Renal cortex interstitium (tissue), 15 donors: ENCODE measurements at places on chromosomes 3 and 15.

DNA sequence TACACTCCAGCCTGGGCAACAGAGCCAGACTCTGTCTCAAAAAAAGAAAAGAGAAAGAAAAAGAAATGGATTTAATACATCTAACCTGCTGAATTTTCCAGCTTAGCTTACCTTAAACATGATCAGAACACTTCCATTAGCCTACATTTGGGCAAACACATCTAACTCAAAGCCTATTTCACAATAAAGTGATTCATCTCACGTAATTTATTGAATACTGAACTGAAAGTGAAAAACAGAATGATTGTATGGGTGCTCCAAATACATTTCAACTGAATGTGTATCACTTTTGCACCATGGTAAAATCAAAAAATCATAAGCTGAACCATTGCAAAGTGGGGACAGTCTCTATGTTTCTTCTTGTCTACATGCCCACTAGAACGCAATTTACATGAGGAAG is 9.0 kb downstream of the PIK3R4 start:
- no peak for DNase-seq

DNA sequence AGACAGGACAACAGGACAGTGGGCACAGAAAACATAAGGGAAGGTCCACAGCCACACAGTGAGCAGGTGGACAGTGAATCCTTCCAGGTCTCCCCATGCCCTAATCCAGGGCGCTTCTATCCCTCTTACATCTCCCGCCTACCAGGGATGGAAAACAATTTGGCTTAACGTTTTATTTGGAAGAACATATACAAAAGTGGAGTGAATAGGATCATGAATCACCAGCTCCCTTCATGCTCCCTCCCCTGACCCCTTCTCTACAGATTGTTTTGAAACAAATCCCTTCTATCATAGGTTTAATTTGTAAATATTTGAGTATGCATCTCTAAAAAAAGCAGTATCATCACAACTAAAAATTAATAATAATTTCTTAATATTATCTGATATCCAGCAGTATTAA is 52.5 kb downstream of the CLDN11 start:
- no peak for DNase-seq

- DNase-seq: no peak
These were observed 139.1 kb downstream of the TLE3 start for GRCh38 chr15:69958496-69959084.

GRCh38 chr3:141849056-141849815 is 27.2 kb upstream of the ATP1B3 start:
- no peak for DNase-seq

DNA sequence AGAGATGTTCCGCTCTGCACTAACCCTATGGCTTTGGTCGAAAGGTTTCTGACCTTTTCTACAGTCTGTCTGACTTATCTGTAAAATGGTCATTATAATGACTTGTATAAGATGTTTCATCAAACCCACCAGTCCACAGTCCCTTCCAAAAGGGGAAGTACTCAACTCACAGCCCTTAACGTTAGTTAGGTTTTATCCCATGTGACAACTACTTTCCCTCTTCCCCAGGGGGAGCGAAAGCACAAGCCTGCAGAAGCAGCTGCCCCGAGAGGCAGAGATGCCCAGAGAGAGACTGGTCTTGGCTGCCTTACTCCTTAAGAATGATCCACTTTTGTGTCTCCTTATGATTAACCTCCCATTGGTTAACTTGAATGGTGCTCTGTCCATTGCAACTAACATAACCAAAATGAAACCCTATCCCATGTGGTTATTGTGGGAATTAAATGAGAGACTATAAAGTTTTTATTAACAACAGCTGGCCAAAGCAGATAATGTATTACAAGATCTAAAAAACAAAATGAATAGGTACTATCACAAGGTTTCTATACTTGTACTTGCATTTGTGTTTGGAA is 6.4 kb downstream of the ASTE1 start:
- no peak for DNase-seq

DNA sequence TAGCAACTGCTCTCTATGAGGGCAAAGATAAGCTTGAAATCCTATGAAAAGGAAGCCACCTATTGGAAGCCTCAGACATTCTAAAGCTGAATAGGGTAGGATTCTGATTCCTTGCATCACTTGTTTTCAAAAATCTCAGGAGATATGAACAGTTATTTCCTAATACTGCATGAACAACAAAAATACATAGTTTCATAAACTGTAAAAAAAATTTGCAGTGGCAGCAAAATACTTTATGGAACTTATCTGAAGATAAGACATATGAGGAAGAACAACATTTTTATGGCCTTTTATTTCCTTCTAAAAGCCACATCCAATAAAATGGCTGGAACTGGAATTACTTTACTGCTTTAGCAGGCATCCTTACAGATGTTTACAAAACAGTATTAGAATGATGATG is 29.9 kb downstream of the AP3S2 start:
- no peak for DNase-seq

DNA sequence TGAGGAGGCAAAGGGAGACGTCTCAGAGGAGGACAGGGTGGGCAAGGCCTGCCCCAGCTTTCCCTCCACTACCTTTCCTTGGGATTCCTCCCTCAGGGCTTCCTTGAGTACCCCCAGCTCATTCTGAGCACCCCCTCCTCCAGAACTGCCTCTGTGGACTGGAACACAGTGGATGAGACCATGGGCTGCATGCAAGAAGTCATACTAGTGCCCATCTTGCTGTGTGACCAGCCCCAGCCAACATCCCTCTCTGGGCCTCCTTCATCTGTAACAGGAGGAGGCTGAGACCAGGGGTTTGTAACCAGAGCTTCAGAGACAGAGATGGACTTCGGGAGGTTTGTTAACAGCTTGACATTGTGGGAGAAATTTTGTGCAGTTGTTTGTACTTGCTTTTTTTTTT is 25.6 kb downstream of the FEM1B start:
- DNase-seq: no peak
